ENCODE measurements at places on chromosomes 7 and 10. TPM values are rescaled to one million over a fixed set of nuclear protein-coding genes. Genes with fewer than 3 reads are reported as not detected.

DNA sequence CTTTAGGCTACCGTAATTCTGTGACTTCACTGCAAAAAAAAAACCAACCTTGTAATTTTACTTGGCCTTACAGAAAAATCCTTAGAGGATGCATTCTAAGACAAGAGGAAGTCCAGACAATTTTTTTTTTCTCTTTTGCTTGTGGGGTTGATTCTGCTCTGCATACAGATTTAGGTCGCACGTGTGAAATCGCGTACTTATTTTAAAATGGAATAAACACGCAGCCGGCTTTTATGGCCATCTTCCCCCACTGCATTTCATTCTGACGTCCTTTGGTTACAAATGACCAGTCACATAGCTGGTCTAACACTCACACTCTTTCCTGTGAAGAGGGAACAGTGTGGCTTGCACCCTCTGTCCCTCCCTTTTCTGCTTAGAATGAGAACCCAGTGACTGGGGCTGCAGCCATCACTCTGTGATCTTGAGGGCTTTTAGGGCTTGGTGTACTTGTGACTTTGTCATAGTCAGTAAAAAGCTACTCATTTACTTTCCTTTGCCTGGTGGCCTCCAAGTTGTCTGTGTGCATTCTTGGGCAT, 63.6 kb upstream of the CARD11 start:
- DNase-seq: no peak

DNA sequence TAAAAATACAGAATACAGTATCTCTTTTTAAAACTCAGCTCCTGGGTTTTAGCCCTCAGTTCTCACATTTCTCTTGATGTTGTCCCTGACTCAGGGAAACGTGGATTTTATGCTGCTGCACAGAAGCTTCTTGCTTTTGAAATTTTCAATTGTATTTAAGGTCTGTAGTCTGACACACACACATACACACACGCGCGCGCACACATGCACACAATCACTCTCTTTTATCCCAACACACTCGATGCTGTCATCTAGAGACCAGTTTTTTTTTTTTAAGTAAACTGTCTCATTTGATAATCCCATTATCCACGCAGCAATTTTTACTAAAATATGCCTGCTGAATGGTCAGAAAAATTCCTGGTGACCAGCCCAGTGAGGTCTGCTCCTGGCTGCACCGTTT, 108.6 kb downstream of the KMT2E start:
- no peak for DNase-seq

DNA sequence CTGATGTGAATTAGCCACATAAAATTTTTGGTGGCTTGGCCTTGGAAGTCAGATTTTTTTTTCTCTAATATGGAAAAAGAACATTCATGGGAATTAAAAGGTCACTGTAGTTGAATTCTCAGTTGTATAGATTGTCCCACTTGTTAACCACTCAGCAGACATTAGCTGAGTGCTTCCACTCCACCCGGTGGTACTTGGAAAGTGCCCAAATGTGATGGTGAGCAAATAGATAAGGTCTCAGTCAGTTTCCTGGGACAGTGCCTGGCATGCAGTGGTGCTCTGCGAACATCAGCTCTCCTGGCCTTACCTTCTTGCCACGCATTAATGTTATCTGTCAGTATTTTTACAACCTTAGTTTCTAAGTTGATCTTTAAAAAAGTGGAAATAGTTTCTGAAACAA, 1.4 kb downstream of the ATP5F1C start:
- DNase-seq: peak; percentile 40

GRCh38 chr10:106513352-106513771, 651.1 kb downstream of the SORCS1 start:
- DNase-seq: no peak

DNA sequence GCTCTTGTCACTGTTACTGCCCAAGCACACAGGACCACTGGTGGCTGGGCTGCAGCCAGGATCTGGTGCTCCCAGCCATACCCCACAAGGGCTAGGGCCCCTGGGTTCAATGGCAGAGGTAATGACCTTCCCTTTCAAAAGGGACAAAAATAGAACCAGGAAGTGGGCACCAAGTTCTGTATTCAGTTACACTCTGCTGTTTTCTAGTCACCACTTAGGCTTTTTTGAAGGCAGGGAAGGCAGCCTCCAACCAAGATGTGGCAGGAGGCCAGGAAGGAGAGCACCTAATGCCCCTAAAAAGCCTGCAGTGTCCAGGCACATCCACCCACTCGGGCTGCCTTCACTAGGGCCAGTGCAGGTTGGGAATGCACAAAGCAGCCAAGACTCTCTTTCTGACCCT, 47.8 kb downstream of the NOD1 start:
- DNase-seq: no peak

GRCh38 chr7:41630741-41631140, 72.1 kb downstream of the INHBA start:
- no peak for DNase-seq

DNA sequence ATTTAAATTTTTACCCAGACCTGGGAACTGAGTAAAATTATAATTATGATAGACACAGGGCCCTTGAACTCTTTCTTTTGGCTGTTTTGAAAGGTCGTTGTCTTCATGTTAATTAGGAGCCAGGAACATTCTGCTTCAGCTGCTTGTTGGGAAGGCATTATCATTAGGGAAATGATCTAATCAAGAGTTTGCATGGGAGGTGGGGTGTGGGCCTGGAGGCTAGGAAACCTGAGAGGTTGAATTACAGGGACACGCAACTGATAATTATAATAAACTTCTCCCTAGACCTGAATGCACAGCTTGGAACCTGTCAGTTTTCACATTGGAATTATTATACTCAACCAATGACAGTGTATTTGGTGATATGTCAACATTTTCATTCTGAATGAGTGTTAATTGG, 237.7 kb downstream of the CACNB2 start:
- DNase-seq: no peak

- no peak for DNase-seq
Measured at GRCh38 chr7:4257146-4258111, 424.7 kb upstream of the FOXK1 start.

DNA sequence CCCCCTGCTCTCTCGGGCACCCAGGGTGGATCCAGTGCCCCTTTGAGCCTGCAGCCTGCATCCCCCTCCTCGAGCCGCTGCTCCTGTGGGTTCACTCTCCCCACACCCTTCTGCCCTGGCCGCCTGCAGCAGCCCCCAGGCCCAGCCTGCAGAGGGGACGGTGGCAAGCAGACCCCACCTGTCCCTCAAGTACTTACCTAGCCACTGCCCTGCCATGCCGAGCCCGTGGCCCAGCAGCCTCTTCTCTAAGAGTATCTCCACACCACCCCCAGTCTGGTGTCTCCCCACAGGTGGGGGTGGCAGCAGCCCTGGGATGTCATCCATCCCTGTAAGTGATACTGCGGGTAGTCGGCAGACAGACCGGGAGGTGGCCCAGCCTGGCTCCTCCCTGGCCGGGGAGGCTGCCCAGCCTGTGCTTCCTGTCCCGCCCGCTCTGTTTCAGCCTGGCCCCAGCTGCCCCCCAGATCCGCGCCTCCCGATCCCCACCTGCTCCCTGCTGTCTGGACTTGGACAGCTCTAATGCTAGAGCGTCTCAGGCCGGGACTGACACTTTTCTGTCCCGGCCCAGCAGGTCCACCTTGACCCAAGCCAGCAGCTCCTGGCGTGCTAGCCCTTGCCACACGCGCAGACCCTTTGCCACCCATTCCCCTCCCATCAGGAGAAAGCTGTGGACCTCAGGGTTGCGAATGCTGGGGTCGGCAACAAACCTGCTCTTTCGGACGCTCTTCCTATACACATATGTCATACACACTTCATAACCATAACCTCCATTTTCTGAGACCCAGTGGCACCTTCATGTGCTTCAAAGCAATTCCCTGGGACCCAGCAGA, 25.0 kb downstream of the YKT6 start:
- DNase-seq: no peak

GRCh38 chr7:10128748-10129147, 844.9 kb upstream of the PHF14 start:
- DNase-seq: no peak

- no peak for DNase-seq
Measured at GRCh38 chr7:52917982-52918578, 117.4 kb upstream of the POM121L12 start.

DNA sequence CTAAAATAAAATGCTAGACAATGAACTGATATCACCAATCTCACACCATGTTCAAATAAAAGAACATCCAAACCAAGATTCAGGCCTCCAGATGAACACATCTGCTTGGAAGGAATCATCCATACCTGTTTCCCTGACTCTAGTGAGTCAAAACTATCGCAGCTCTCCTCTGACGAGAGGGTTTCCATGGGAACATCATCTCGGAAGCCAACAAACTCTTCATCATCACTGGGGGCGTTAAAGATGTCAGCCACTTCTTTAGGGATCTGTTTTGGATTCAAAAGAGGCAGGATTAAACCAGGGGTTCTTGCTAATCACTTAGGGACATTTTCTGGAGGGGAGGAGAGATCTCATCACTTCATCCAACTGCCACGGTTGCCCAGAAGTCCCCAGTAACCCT, 29.1 kb downstream of the CDCA7L start:
- no peak for DNase-seq

DNA sequence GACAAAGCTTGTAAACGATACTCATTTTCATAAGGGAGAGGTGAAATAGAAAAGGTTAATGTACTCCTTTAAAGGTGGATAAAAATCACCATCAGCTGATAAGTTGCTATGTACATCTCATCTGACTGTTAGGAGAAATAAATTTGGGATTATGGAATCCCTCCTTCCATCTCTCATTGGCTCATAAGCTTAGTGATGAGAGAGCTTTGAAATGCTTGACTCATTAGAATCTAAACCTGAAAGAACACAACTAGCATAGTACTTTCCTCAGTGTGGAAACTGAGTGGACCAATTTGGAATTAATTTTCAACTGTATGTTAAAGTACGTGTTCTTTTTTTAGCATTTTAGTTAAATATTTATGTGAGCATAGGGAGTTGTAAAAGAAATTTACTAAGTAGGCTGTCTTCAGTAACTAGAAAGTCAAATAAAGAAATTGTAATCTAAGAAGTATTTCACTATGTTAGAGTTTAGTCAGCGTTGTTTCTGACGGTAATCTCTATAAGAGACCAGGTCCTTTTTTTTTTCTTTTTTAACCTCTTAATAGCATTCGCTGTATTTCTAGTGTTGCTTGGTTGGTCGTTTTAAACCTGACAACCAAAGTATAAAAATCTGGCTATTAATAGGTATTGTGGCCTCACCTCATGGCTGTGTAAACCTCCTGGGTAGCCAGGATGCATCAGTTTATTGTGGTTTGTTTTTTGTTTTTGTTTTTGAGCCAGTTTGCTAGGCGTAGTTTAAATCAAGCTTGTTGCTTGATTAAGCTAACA, 34.4 kb downstream of the FHIP2A start:
- peak; percentile 17 for DNase-seq

- DNase-seq: peak; percentile 21
Measured at GRCh38 chr10:15898046-15898445, 37.7 kb upstream of the MINDY3 start.

DNA sequence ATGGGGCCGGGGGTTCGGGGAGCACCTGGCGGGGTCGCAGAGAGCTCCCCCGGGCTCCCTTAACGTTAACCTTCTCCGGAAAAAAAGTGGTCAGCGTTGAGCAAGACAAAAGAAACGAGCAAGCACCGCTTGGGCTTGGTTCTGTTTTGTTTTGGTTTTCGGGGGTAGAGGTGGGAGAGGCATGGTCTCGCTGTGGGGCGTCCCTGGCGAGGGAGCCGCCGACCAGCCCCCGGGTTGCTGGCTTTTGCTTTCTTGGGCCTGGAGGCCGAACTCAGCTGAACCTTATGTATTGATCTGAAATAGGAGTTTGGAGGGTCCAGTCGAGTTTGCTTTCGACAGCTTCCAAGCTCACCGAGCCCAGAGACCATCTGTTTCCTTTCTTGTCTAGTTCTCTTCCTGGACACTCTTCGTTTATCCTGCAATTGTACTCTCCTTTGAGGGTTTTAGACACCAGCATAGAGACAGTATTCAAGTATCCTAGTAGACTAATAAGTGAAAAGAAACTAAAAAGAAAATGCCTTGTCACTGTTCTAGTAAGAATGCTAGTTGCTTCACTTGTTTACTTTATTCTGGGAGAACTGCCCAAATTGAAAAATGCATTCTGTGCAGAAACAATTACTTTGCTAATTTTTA, 980 bp downstream of the FHIP2A start:
- peak; percentile 78 for DNase-seq

DNA sequence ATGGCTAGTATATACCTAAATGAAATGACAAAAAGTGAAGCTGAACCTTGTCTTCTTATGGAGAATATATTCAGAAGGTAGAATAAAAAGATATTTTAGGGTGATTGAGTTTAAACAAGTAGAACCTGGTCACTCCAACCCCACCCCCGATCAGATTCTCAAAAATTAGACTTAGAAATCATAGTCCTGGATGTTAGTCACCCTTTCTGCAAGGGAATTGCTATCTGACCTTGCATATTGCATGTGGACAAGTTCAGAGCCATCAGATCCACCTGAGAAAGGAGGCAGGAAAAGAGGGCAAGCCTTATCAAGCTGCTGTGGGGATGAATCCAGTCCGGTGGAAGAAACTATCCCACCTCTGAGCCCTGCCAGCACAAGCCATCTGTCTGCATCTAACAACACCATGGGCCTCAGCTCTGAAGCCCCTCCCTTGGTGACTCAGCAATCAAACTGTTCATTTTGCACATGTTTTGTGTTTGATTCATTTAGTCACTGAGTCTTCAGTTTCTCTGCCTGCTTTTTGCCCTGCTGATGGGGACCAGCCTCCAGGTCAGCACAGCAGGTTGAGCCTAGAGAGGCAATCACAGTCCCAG, 727.3 kb downstream of the AUTS2 start:
- DNase-seq: peak; percentile 51

- DNase-seq: no peak
Measured at GRCh38 chr10:100153239-100153825, 32.5 kb downstream of the ERLIN1 start.

- no peak for DNase-seq
Measured at GRCh38 chr10:11588873-11589574, 22.4 kb downstream of the USP6NL start.

DNA sequence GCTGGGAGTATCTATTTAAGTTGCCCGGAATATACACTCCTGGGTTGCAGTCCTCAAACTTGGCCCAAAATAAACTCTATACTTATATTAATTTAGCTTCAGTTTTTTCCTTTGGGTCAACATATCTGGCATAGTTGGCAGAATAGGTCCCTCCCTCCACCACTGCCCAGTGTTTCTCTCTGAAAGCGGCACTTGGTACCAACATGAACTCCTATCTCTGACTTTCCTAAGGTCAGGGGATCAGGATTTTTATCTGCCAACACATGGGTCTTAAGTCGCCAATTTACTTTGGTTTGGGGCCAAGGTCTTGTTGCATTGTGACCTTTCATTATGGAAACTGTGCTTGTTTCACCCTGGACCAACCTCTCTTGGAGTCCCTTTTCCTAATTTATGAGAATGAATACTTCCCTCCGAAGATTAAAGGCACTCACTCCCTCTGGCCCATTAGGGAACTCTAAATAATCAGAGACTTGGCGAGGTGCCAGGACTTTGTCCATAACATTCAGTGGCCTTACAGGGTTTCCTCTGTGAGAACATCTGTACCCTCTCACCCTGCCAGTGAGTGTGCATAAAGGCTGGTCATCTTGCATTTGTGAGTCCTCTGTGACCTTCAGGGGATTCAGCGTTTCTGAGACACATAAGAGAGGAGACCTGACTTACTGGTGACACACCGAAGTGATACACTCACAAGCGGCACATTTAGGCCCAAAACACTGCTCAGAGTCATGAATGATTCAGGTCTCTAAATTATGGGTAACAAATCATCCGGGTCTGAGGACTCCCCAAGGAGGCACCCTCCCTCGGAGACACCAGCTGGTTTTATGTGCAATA, 19.7 kb upstream of the FKBP9 start:
- peak; percentile 57 for DNase-seq

The ACSM6 gene
- total RNA-seq: not detected

The PTPRN2 gene
- 2.5 TPM for total RNA-seq

The PON1 gene
- not detected for total RNA-seq

The CHST3 gene
- total RNA-seq: 19.3 TPM

The LRRTM3 gene
- under 0.01 TPM for total RNA-seq
